ENCODE measurements at places on chromosomes 11 and 22. TPM values are rescaled to one million over a fixed set of nuclear protein-coding genes. Genes with fewer than 3 reads are reported as not detected.

The TAGLN gene
- 3,853 TPM for total RNA-seq

The GNAZ gene
- 0.72 TPM for total RNA-seq

The CYB561A3 gene
- total RNA-seq = 151 TPM

The MALAT1 gene
- total RNA-seq = 21,612 TPM

The MS4A14 gene
- not detected for total RNA-seq

GRCh38 chr11:100808904-100809491 is 121.9 kb downstream of the ARHGAP42 start:
- DNase-seq = peak; percentile 76
- no peaks in the 10 kb centered on the region for H3K27me3 ChIP-seq
- peak overlapping the region; percentile 4 for H3K27ac ChIP-seq
- H3K36me3 ChIP-seq = no peaks in the 10 kb centered on the region
- peaks cover 19% of the 10 kb centered on the region for H3K4me1 ChIP-seq

- no peaks in the 10 kb centered on the region for H3K36me3 ChIP-seq
- no peaks in the 10 kb centered on the region for H3K4me1 ChIP-seq
- no peak for DNase-seq
- no peaks in the 10 kb centered on the region for H3K27me3 ChIP-seq
These were observed 20.8 kb downstream of the MUC15 start for GRCh38 chr11:26551186-26551801.

- H3K27me3 ChIP-seq = no peaks in the 10 kb centered on the region
- no peak overlapping the region for H3K4me3 ChIP-seq
- no peaks in the 10 kb centered on the region for H3K36me3 ChIP-seq
- H3K27ac ChIP-seq = no peak overlapping the region
- peak; percentile 80 for DNase-seq
These were observed 51.1 kb upstream of the PARVG start for GRCh38 chr22:44129619-44129976.

GRCh38 chr11:29483831-29484230 is 533.0 kb downstream of the KCNA4 start:
- no peak for DNase-seq
- no peak overlapping the region for H3K27ac ChIP-seq
- no peak overlapping the region for H3K4me3 ChIP-seq
- no peaks in the 10 kb centered on the region for H3K4me1 ChIP-seq
- no peaks in the 10 kb centered on the region for H3K27me3 ChIP-seq

- H3K4me3 ChIP-seq = no peak overlapping the region
- no peak overlapping the region for H3K27ac ChIP-seq
- no peaks in the 10 kb centered on the region for H3K4me1 ChIP-seq
- H3K36me3 ChIP-seq = no peaks in the 10 kb centered on the region
- DNase-seq = no peak
These were observed 33.4 kb downstream of the PGR start for GRCh38 chr11:101096036-101096704.

- H3K27me3 ChIP-seq = no peaks in the 10 kb centered on the region
- no peak for DNase-seq
- peaks cover 33% of the 10 kb centered on the region for H3K4me1 ChIP-seq
- H3K4me3 ChIP-seq = peak overlapping the region; percentile 13
These were observed 8.0 kb upstream of the PDGFB start for GRCh38 chr22:39252461-39253434.

DNA sequence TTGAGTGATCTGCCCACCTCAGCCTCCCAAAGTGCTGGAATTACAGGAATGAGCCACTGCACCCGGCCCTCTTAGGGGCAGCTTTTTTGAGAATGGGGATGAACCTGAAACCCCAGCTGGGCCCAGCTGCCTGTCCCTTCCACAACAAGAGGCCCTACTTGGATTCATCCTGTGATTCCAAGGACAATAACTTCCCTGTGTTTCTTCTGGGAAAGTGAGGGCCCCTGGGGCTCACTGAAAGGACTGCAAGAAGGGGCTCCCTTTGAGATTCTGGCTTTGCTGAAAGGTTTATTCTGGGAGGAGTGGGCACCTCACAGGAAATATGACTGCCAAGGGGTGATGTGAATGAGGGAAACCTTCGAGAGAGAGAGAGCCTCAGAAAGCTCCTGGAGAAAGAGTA is 12.3 kb upstream of the GNAZ start:
- H3K4me1 ChIP-seq = no peaks in the 10 kb centered on the region
- H3K27ac ChIP-seq = no peak overlapping the region
- H3K4me3 ChIP-seq = no peak overlapping the region
- H3K36me3 ChIP-seq = no peaks in the 10 kb centered on the region

- no peak overlapping the region for H3K4me3 ChIP-seq
- H3K27me3 ChIP-seq = no peaks in the 10 kb centered on the region
- peak; percentile 92 for DNase-seq
These were observed 2.2 kb upstream of the TUT1 start for GRCh38 chr11:62593434-62594044.

DNA sequence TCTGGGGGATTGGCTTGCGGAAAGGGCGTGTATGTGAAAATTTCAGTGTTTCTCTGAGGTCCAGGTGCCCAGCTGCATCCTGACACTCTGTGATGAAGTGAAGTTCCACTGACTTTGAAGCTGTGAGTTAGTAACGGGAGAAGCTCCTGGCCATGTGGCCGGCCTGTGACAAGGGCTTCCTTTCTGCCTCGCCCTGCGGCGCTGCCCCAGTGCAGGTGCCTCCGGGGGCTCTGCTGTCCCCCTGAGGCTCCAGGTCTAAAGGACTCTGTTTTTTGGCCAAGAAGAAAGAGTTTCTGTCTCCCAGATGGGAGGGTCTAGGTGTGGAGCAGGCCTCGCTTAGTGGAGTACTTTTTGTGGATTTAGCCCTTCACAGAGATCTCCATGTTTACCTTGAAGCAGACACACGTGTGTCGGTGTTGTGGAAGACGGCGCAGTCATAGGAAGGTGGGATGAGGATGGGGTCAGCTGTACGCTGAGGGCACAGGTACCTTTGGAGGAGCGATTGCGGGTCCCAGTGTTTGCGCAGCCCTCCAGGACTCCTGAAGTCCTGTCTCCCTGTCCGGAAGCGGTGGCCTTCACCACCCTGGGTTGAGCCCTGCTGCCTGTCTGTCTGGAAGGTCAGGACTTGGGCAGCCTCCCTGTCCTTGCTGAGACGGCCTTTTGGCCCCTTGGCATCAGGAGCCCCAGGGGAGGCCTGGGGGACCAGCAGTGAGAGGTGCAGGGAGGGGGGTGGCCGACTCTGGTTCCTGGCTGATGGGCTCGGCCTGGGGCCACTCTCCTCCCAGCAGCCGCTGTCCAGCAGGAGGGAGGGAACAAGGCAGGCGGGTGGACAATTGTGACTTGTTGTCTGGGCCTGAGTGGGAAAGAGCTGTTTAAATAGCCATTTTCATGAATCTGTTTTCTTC is 1249.3 kb downstream of the BRD1 start:
- H3K4me3 ChIP-seq = no peak overlapping the region
- H3K27ac ChIP-seq = no peak overlapping the region

DNA sequence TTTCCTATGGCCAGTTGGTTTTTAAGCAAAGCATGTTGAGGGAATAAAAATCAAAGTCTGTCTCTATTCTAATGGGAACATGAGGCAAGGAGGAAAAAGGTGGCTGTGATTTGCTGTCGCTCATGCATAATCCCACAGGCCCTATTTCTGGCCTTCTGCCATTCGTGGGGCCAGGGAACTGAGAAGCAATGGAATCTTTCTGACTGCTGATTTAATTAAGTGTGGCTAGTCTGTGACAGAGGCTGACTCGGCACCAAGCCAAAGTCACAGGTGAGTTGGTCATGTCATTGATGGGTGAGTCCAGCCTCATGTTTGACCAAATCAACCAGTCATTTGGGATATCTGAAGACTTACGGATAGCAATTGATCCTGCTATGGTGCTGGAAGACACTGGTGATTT is 429.3 kb upstream of the CADM1 start:
- no peaks in the 10 kb centered on the region for H3K27me3 ChIP-seq
- no peak overlapping the region for H3K4me3 ChIP-seq
- H3K36me3 ChIP-seq = no peaks in the 10 kb centered on the region
- no peaks in the 10 kb centered on the region for H3K4me1 ChIP-seq
- no peak overlapping the region for H3K27ac ChIP-seq
- DNase-seq = no peak

- H3K27me3 ChIP-seq = no peaks in the 10 kb centered on the region
- peaks cover 4% of the 10 kb centered on the region for H3K4me1 ChIP-seq
- H3K27ac ChIP-seq = no peak overlapping the region
- no peak overlapping the region for H3K4me3 ChIP-seq
- DNase-seq = no peak
- H3K36me3 ChIP-seq = peaks cover 4% of the 10 kb centered on the region
These were observed 9.4 kb upstream of the TECTA start for GRCh38 chr11:121091492-121092152.

- H3K4me3 ChIP-seq = no peak overlapping the region
- H3K4me1 ChIP-seq = no peaks in the 10 kb centered on the region
- DNase-seq = no peak
These were observed 48.1 kb upstream of the SPATA19 start for GRCh38 chr11:133893381-133893780.

- no peaks in the 10 kb centered on the region for H3K27me3 ChIP-seq
- no peak overlapping the region for H3K27ac ChIP-seq
- no peaks in the 10 kb centered on the region for H3K4me1 ChIP-seq
- no peak overlapping the region for H3K4me3 ChIP-seq
These were observed 199.8 kb upstream of the FAT3 start for GRCh38 chr11:92024788-92025187.

All from osteoblast (primary cell).